ENCODE measurements at places on chromosomes 11 and 22.

DNA sequence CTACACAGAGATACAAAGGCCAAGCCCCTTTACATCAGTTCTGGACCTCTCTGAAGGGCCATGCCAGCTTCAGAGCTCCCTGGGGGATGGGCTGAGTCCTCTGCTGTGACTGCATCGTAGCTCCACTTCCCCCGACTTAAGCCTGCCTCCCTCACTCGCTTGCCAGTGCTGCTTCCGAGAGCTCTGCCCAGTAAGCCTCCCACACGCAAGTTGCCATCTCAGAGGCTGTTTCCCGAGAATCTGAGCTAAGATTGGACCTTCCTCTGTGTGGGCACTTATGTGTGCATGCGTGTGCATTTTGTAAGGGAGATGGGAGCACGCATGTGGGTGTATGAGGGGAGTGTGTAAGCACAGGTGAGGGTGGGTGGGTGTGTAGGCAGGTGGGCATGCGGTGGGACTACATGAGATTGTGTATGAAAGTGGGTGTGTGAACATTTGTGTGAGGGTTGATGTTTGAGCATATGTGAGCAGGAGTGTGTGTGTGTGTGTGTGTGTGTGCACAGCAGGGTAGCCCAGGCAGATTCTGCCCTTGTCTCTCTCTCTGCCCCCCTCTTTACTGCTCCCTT lies 163.0 kb upstream of the SYT13 start:
- H3K36me3 ChIP-seq = no peaks in the 10 kb centered on the region
- no peaks in the 10 kb centered on the region for H3K27me3 ChIP-seq
- no peak overlapping the region for H3K27ac ChIP-seq
- H3K4me1 ChIP-seq = no peaks in the 10 kb centered on the region
- H3K4me3 ChIP-seq = no peak overlapping the region
- no peak for DNase-seq

DNA sequence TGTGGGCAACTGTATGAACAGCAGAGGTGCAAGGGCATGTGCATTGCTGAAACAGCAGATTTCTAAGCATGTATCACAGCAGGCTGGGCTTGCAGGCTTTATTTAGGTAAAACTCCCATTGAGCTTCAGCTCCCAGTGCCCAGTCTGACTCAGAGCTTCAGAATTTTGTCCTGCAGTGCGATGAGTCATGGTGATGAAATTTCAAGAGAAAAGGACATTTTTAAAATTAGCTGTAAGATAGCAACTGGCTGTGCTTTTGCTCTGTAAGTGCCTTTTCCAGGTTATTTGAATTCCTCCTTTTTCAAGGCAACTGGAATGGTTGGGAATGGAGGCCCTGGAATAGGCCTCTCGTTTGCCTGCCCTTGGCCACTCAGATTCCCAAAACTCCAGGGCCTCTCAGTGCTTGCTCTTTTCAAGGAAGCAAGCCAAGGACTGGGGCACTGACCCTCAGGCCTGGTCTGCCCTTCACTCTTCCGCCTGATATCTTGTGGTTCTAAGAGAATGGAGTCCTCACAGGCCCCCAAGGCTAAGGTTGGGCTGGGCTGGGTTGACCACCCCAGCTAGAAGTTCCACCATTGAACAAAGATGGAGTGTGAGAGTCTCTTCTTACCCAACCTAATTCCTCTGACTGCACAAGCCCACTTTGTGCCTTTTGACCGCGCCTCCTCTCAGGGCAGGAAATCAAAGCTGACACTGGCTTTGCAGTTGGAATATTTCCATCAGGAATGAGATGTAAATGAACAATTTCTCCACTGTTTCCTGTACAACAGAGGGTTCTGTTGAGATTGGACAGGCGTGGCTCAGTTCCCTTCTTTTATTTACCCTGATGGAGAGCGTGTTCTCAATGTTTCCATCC lies 59.5 kb upstream of the PRSS23 start:
- H3K27me3 ChIP-seq = no peaks in the 10 kb centered on the region
- peaks cover 68% of the 10 kb centered on the region for H3K4me1 ChIP-seq
- peak overlapping the region; percentile 99 for H3K27ac ChIP-seq
- peak; percentile 81 for DNase-seq
- H3K36me3 ChIP-seq = no peaks in the 10 kb centered on the region

- no peaks in the 10 kb centered on the region for H3K4me1 ChIP-seq
- DNase-seq = no peak
- H3K36me3 ChIP-seq = peaks cover 17% of the 10 kb centered on the region
- no peaks in the 10 kb centered on the region for H3K27me3 ChIP-seq
- no peak overlapping the region for H3K27ac ChIP-seq
- no peak overlapping the region for H3K4me3 ChIP-seq
These were observed 38.6 kb downstream of the TMEM135 start for GRCh38 chr11:87076260-87076783.

GRCh38 chr11:5275369-5276110 lies 5.8 kb upstream of the HBE1 start:
- no peaks in the 10 kb centered on the region for H3K36me3 ChIP-seq
- DNase-seq = no peak
- no peak overlapping the region for H3K27ac ChIP-seq
- no peak overlapping the region for H3K4me3 ChIP-seq

DNA sequence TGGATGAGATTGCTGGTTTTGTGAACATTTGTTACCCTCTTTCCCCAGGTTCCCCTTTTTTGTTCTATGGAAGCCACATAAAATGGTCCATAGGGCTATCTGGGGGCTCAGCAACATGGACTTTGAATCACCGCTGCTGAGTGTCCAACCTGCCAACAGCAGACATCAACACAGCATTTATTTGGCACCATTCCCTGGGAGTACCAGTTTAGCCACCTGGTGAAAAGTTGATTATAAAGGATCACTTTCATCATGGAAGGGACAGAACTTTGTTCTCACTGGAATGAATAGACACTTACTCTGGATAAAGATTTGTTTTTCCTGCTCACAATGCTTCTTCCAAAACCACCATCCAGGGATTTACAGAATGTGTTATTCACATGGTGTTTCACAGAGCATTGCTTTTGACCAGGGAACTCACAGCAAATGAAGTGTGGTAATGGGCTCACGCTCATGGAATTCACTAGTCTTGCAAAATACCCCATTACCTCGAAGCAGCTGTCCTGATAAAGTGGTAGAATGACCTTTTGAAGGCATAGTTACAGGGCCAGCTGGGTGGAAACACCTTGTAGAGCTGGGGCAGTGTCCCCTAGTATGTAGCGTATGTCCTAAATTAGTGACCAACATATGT lies 43.9 kb downstream of the ADM start:
- no peaks in the 10 kb centered on the region for H3K27me3 ChIP-seq
- no peaks in the 10 kb centered on the region for H3K36me3 ChIP-seq
- no peak overlapping the region for H3K4me3 ChIP-seq
- H3K27ac ChIP-seq = no peak overlapping the region
- no peak for DNase-seq

DNA sequence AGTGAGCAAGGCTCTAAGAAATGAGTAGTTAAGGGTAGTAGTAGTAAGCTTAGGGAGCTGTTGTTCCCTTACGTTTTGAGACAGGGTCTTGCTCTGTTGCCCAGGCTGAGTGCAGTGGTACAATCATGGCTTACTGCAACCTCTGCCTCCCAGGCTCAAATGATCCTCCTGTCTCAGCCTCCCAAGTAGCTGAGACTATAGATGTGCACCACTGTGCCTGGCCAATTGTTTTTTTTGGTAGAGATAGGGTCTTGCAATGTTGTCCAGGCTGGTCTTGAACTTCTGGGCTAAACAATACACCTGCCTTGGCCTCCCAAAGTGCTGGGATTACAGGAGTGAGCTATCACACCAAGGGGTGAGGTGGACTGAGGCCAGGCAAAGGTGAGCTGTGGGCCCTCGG lies 10.0 kb downstream of the SMIM38 start:
- H3K4me1 ChIP-seq = peaks cover 6% of the 10 kb centered on the region
- no peak for DNase-seq
- H3K36me3 ChIP-seq = no peaks in the 10 kb centered on the region
- no peaks in the 10 kb centered on the region for H3K27me3 ChIP-seq

DNA sequence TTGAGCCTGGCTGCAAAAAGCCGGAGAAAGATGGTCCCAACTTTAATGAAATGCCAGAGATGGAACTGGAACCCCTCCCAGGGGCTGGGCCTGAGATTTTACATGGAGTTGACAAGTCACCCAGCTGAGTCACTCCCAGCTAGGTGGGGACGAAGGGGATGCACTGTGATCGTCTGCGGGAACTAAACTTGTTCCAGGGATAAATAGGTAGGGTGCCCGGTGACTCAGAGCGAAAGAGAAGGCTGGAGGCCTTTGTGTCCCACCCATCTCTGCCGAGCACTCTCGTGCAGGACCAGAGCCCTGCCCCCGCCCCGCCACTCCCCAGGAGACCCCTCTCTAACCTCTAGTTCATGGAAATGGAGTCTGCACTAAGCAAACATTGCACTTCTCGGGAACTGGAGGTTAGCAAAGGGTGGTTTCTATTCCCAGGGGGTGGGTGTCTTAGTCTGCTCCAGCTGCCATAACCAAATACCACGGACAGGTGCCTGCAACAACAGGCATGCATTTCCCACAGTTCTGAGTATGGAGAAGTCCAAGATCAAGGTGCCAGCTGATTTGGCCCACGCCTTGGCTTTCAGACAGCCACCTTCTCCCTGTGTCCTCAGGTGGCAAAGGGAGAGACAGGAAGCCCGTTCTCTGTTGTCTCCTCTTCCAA lies 60.7 kb upstream of the FADD start:
- peaks cover 19% of the 10 kb centered on the region for H3K4me1 ChIP-seq
- H3K27ac ChIP-seq = no peak overlapping the region
- DNase-seq = no peak
- H3K36me3 ChIP-seq = no peaks in the 10 kb centered on the region

DNA sequence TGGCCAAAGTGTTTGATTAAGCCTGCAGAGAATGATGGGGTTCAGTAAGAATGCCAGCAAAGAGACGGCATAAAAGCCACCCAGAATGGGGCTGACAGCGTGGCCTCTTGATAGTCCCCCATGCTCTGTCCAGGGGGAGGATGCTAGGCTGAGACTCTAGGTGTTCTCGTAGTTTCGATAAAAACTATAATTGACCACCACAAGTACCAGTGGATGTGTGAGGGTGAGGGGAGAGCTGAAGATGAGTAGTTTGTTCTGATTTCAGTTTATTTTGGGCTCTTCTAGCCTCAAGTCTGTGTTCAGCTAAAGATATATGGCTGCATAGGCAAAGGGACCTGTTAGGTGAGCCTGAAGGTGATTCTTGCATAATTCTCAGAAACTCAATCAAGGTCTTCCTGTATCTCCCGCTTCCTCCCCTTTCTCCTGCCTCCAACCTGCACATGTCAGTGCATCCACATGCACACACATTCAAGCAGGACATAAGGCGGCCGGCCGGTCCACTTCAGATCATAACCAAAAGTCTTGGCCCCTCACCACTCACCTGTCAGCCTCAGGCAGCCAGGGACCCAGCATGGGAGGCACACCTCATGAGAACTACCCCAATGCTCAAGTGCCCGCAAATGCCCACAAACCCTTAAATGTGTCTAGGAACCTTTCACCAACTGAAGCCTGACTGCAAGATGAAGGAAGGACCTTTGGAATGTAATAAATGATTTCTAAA lies 31.2 kb downstream of the FLI1 start:
- H3K27me3 ChIP-seq = no peaks in the 10 kb centered on the region
- H3K27ac ChIP-seq = no peak overlapping the region
- no peak for DNase-seq

GRCh38 chr11:59380263-59381059 lies 21.8 kb downstream of the OR5AN1 start:
- no peaks in the 10 kb centered on the region for H3K36me3 ChIP-seq
- DNase-seq = no peak
- no peaks in the 10 kb centered on the region for H3K27me3 ChIP-seq
- no peak overlapping the region for H3K27ac ChIP-seq
- no peak overlapping the region for H3K4me3 ChIP-seq
- H3K4me1 ChIP-seq = no peaks in the 10 kb centered on the region

DNA sequence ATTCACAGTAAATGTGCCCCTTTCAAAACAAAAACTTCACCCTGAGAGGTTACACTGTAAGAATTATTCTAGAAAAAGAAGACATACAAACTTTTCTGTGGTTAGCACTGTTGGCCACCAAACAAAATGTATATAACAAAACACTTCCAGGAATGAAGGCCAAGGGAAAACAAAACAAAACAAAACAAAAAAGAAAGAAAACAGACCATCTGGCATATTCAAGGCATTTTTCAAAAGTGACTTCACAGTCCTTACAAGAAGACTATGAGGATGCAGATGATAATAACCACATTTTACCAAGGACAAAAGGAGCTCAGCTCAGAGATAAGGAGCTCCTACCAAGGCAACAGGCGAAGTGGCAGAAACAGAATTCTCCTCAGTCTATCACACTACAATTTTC lies 24.9 kb downstream of the CTSC start:
- no peaks in the 10 kb centered on the region for H3K27me3 ChIP-seq
- DNase-seq = no peak
- H3K27ac ChIP-seq = no peak overlapping the region
- peaks cover 18% of the 10 kb centered on the region for H3K4me1 ChIP-seq
- H3K36me3 ChIP-seq = peaks cover 65% of the 10 kb centered on the region

DNA sequence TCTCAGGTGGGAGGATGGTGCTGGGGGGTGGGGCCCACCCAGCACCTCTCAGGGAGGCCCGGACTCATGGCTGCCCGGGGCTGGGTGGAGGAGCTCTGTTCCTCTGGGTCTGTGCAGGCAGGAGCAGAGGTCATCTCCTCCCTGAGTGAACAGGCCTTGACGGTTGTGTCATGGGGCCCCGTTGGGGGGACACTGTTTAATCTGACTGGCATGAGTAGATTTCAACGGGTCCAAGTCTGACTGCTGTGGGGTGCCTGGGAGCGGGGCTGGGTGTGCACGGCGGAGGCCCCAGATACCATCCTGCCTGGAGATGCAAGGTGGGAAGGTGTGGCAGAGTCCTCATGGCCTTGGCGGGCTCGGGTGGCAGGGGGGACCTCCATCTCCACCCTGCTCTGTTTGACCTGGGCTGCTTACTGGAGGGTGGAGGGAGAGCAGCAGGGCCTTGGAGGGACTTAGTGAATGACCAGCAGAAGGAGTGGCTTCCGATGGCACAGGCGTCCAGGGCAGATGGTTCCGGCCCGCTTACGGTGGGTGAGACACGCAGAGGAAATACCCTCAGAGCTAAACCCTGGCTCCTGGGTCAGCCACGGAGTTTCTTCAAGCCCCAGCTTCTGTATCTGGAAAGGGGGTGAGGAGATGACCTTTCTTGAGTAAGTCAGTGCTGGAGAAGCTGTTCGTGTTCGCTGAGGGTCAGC lies 48.7 kb downstream of the SMIM38 start:
- no peaks in the 10 kb centered on the region for H3K36me3 ChIP-seq
- H3K4me1 ChIP-seq = no peaks in the 10 kb centered on the region
- H3K27ac ChIP-seq = no peak overlapping the region
- H3K27me3 ChIP-seq = no peaks in the 10 kb centered on the region

GRCh38 chr11:64026575-64027205 lies 9.0 kb upstream of the FLRT1 start:
- DNase-seq = no peak
- H3K4me3 ChIP-seq = no peak overlapping the region
- H3K27ac ChIP-seq = no peak overlapping the region
- no peaks in the 10 kb centered on the region for H3K36me3 ChIP-seq
- H3K27me3 ChIP-seq = no peaks in the 10 kb centered on the region
